ENCODE measurements at places on chromosomes 16 and 17.
A peak's percentile ranks its signal among the peaks of the same experiment; 100 is the strongest.

GRCh38 chr17:32747856-32748255, 129.1 kb downstream of the MYO1D start:
- no peak for DNase-seq

DNA sequence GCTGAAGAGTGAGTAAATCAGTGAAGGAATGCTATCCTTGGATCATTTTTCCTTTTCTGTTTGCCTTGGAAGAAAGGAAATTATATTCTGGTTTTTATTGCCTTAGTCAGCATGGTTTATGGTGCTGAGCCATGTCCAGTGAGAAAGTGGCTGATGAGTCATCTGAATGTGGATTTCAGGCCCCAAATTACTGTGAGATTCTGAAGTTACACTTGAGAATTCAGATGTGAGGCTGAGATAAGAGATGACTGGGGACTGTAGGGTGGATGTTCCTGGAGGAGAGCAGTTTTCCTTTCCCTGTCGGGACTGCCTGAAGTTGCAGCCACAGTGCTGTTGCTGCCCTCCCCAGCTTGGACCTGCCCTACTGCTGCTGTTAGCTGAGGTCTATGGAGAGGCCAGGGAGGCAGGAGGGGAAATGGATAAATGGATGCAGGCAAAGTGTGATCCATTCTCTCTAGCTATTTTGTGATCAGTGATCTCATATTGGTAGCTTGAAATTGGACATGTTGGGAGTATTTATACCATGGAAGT, 4.2 kb upstream of the MAP3K14 start:
- no peak for DNase-seq

GRCh38 chr17:46916211-46916610, 6.7 kb upstream of the GOSR2 start:
- no peak for DNase-seq

GRCh38 chr17:69565447-69565846, 150.9 kb downstream of the MAP2K6 start:
- DNase-seq, result no peak

DNA sequence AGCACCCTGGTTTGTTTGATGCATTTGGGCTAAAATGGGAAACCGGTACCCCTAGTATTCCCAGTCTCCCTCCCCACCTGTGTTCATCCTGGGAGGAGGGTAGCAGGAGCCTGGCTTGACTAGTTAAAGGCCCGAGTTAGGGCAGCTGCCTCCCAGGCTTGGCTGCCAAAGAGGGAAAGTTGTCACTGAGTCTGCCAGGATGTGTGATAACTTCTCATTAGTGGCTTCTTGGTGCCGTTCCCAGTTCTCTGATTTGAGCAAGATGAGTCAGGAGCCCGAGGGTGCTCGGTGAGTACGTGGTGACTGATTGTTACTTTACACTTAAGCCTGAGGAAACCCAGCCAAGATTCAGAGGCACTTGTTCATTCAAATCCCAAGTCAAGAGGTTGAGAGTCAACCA, 2.5 kb downstream of the KRT32 start:
- DNase-seq, result no peak

- peak; percentile 58 for DNase-seq
These were observed 41.8 kb downstream of the BRD7 start for GRCh38 chr16:50326835-50327465.

- no peak for DNase-seq
These were observed 60.6 kb upstream of the CMIP start for GRCh38 chr16:81384006-81384405.

GRCh38 chr16:11066261-11066870, 122.0 kb downstream of the CLEC16A start:
- DNase-seq, result no peak

GRCh38 chr17:17506181-17506741, 10.1 kb upstream of the RASD1 start:
- DNase-seq, result no peak

DNA sequence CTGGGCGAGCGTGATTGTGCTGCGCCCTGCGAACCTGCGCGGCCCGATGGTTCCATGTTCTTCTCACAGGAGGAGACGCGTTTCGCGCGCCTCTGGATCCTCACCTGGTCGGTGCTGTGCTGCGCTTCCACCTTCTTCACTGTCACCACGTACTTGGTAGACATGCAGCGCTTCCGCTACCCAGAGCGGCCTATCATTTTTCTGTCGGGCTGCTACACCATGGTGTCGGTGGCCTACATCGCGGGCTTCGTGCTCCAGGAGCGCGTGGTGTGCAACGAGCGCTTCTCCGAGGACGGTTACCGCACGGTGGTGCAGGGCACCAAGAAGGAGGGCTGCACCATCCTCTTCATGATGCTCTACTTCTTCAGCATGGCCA, 1.0 kb downstream of the FZD2 start:
- no peak for DNase-seq

- DNase-seq, result no peak
These were observed 133.7 kb upstream of the MON1B start for GRCh38 chr16:77057161-77057774.

- DNase-seq, result no peak
These were observed 497 bp downstream of the CES1 start for GRCh38 chr16:55832425-55832772.

DNA sequence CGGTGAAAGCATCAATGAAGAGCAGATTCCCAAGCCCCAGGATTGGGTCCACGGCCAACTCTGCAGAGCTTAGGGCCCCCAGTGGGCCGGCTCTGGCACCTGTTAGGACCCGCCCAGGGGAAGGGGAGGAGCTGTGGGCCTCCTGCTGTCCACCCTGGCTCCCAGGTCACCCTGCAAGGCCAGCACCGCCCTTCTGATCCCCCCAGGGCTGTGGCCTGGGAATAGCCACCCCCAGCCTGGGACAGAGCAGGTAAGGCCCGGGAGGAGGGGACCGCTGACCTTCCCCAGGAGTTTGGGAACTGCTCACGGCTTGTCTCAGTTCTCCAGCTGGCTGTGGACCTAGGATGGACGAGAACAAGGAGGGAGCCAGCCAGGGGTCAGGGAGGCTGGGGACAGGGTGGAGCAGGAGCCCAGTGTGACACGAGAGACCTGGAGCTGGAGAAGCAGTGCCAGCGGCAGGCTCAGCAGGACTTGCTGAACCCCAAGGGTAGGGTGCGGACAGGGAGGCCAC, 39.3 kb upstream of the SLC38A10 start:
- DNase-seq, result no peak

DNA sequence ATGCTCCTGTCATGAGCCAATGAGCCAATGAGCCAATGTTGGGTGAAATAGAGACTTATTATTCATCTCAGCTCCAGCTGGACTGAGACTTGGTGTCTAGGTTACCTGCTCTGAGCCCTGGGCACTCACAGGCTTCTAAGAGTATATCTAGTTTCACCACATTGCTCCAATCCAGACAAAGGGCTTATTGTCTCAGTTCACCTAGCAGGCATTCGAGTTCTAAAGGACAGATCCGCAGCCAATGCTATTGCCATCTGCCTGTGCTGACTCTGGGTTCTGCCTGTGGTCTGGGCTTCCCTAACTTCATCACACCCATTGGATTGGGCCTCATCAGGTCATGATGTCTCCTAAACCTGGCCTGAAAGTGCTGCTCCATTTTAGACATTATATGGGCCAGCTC, 66.1 kb upstream of the HS3ST4 start:
- DNase-seq, result no peak

DNA sequence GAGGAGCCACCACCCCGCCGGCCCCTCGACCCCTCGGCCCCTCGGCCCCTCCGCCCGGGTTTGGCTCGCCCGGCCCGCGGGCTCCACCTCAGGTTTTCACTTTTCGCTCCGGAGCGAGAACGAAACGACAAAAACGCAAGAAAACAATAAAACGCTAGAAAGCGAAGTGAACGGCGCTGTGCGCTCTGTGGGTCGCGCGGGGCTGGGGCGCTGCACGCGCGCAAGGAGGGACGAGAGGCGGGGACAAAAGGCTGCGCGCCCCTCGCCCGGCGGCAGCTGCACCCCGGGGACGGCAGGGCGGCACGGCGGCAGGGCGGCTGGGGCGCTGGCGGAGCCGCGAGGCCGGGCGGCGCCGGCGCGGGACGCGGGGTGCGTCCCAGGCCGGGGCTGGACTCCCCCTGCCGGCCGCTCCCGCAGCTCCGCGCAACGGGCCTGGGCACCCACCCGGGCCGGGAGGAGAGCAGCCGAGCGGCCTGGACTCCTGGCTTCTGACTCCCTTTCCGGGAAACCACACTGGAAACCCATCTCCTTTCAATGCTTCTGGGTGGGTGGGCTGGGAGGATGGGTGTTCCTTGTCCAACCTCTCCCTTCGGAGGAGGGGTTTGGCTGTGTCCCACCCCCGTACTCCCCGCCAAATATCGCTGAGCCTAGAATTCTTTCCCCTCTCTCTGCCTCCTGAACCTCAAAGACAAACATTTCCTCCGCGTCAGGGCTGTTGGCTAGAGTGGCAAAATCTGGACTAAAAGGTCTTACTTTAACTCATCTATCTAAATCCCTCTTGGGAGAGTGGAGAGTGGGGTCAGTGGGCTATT, 9.9 kb downstream of the TBX2 start:
- DNase-seq, result peak; percentile 63

DNA sequence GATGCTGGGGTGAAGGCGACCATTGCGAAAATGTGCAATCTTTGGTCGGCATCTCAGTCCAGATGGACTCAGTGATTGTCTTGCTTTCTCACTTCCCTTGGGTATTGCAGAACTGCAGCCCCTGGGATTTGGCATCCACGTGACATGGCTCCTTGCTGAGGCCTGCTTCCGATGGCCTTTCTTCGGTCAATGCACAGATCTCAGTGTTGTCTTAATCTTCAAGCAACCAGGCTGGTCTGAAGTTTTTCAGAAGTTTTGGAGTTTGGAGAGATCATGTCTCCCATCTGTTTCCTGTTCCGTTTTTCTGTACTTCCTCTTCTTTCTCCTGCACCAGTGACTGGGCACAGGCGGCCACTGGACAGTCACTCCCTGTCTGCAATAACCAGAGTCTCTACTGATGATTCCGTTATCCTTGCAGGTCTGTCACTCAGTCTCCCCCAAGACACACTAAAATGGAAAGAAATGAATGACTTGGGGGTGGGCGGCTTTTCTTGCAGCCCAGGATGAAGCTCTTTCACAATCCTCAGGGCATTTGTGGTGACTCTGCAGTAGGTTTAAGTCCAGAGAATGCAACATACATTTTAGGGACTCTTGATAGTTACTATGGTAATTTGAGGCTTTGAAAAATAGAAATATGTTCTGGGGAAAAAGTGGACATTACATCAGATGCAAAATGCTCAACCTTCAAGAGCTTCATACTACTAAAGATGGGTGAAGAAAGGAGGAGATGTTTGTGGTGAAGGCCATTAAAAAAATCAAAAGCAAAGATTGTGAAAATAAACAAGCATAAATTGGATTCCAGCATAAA, 106.3 kb upstream of the ZFHX3 start:
- no peak for DNase-seq

- no peak for DNase-seq
These were observed 3.7 kb upstream of the VWA3A start for GRCh38 chr16:22088642-22089041.

DNA sequence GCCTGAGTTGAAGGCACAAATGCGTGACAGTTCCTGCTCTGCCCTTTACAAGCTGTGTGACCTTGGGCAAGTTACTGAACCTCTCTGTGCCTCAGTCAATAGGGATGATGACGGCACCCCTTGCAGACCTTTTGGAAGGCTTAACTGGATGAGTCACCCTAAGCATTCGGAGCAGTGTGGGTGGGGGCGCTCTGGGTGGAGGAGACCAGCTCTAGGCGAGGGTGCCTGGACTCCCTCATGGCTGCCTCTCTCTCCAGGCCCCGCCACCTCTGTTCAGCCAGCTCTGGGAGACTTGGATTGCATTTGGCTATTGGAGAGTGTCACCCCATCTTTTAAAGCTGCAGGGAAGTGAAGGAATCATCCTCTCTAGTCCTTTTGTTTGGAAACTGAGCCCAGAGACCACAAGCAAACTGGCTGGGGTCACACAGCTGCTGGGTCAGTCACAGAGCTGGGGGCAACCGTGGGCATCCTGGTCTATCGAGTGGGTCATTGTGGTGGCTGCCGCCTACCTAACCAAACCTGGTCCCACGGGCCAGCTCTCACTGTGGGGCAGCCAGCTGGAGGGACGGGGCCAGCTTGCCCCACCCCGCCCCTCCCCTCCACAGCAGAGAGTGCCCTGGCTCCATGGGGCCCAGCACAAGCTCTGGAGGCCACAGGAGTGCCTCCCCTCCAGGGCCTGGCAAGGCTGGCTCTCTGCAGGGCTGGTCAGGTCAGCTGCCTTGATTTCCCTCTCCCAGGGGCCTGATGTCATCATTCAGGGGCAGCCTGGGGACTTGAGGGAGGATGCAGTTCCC, 20.2 kb upstream of the GSE1 start:
- DNase-seq, result no peak

DNA sequence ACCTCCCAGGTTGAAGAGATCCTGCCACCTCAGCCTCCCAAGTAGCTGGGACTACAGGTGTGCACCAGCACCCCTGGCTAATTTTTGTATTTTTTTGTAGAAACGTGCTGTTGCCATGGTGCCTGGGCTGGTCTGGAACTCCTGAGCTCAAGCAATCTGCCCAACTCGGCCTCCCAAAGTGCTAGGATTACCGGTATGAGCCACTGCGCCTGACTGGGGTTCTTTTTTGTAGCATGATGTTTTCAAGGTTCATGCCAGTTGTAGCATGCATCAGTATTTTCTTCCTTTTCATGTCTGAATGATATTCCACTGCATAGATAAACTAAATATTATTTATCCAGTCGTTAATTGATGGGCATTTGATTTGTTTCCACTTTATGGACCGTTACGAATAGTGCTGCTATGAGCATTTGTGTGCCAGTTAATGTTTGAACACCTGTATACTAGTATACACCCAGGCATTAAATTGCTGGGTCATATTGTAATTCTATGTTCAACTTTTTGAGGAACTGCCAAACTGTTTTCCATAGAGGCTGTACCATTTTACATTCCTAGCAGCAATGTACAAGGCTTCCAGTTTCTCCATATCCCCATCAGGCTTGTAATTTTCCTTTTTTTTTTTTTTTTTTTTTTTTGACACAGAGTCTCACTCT, 24.8 kb upstream of the CEP20 start:
- no peak for DNase-seq

DNA sequence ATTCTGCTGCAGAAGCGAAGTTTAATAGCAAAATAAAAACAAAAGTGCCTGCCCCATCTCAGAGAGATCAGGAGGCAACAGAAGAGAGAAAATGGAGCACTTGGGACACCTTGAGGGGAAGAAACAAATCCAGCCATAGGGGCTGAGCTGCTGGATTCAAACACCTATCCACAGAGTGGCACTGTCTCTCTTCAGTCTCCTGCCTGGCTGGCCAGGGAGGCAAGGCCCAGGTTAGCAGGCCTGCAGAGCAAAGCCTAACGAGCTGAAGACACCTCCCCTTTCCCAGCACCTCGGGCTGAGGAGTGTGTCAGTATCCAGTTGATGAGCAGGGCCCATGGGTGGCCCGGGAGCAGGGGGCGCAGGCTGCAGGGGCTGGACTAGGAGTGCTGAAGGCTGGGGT, 8.8 kb upstream of the KRT31 start:
- DNase-seq, result no peak
